ENCODE measurements at places on chromosomes 5 and 9.

DNA sequence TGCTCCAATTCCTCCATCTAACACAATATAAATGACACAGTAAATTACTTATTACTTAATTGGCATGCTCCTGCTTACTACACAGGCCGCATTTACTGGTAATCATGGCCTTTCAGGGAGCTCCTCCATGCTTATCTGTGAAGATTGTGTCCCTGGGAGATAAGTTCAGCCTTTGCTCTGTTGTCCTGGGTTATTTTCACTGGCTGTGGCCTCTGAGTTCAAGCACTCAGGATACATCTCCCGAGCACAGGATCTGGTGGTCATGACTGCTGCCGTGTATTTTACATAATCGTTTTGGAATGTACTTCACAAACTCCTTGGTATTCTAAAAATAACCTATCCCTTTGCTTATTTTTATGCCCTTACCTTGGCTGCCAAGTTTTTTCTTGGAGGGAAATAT, 215.7 kb downstream of the ICE1 start:
- DNase-seq, result no peak

DNA sequence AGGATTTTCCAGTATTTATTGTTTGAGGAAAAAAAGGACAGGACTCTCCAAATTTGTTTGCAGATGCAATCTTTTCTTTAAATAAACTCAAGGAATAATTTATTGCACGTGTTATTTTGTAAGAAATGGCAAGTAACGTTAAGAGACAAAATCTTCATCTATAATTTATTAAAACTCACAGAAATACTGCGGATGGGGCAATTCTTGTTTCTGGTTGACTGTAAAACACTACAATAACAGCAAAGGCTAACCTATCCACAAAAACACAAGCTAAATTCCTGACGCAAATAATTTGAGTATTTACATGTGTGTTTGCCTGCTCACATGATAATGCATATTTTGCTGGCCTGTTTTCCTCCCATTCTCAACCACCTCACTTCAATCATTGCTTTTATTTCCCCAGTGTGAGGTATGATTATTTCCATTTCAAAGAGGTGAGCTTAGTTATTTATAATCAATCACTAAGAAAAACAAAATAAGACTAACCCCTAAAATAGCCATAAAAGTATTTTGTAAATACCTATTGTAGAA, 619.4 kb downstream of the PDE4D start:
- no peak for DNase-seq

DNA sequence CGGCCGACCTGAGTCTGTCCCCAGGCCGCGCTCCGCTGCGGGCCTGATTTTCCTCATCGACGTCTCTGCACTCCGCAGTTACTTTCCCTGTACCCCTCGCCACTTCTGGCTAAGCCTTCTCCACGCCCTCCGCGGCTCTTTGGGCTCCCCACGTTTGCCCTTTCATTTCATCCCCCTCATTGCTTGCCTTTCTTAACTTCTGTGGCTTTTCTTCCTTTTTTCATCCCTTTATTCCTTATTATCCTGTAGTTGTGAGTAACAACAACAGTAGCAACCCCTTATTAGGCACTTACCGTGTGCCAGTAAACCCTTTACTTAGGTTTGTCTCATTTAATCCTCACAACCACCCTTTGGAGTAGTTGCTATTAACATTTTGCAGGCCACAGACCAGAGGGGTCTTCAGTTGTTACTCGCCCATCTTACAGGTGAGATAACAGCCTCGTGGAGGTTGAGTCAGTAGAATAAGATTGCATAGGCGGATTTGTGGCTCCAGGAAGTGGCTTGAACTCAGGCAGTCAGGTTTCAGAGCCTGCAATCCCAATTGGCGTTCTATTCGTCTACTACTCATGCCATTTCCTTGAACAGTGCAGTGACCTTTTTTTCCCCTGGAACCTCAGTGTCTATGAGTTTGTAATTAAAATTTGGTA, 724 bp downstream of the TCERG1 start:
- no peak for DNase-seq

DNA sequence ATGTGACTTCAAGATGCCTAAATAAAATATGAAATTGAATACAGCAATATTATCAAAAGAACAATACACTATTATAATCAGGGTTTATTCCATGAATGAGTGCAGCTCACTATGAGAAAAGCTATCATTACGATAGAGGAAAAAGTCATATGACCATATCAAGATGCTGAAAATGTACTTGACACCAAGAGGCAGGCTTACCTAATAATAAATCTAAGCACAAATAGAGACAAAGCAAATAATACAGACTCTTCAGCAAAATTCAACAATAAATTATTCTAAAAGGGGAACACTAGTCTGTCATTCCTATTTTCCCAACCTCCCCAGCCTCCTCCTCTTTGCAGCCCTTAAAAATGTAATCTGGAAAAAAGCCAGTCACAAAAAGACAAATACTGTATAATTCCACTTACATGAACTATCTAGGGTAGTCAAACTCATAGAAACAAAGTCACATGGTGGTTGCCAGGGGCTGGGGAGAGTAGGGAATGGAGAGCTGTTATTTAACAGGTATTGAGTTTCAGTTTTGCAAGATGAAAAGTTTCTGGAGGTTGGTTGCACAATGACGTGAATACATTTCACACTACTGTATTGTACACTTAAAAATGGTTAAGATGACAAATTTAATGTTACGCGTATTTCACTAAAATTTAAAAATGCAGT, 148.4 kb downstream of the NFIB start:
- DNase-seq, result no peak

DNA sequence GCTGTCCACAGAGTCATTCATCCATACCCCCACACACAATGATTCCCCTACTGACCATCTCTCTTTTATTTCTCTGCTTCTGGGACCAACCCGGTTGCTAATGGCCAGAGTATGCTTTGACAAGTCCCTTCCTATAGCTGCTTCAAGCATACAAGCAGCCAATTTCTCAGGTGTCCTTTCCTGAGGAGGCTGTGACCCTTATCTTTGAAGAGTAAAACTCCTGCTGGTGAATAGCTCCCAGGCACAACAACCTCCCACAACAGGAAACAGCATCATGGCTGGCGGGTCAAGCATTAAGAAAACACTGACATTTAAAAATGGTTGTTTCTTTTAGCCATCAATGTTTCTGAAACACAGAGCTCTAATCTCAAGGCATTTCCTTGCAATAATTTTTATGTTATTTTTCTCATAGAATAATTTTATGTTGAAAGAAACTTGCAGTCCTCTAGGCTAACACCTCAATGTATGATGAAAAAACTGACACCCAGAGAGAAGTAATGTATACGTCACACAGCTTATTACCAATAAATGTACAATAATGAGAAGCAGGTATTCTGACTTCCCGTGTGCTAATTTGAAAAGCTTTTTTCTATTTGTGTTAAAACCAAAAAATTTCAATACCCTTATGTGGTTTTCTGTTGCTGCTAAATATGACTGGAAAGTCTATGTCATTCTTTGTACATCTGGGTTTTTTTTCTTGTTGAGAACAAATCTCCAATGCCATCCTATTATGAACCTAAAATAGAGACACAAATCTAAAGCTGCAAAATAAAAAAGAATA, 7.5 kb upstream of the PAM start:
- DNase-seq, result no peak

- DNase-seq, result no peak
Observed at GRCh38 chr9:93307468-93308157, 123.7 kb downstream of the WNK2 start.

DNA sequence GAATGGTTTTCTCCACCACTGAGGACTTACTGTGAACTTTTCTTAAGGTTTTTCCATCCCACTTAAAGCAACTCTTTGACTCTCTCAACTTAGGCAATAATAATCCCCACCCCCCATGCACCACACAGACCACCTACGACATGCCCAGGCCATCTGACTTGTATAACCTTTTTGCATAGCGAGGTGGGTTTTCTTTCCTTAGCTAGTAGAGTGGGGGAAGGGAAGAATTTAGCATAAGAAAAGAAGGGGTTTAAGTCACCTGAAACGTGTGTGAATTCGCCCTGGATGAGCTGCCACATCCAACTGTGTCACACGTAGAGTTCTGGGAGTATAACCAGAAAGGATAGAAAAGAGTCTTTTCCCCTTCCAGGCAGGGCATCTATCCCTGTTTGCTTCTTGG, 262.7 kb downstream of the YTHDC2 start:
- DNase-seq, result no peak

DNA sequence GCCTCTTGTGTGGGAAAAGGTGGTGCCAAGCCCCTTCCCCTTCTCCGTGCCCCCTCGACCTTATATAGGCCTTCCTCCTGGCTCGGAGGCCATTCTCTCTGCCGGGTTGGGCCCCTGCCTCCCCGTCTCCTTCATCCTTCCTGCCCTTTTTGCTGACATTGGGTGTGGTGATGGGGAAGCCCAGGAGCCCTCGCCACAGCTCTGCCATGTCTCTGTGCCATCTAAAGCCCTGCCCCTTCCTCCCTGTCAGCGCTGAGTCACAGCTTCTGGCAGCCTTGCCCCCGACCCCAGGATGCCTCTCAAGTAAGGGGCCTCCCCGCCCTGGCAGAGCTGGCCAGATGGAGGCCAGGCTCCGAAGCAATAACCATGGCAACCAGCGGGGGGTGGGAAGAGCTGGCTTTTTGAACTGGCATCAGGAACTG, 30.4 kb downstream of the JADE2 start:
- DNase-seq, result no peak

Data from non-pigmented ciliary epithelial cell (primary cell).